ENCODE measurements at places on chromosomes 2 and 18. TPM values are rescaled to one million over a fixed set of nuclear protein-coding genes. Genes with fewer than 3 reads are reported as not detected.

DNA sequence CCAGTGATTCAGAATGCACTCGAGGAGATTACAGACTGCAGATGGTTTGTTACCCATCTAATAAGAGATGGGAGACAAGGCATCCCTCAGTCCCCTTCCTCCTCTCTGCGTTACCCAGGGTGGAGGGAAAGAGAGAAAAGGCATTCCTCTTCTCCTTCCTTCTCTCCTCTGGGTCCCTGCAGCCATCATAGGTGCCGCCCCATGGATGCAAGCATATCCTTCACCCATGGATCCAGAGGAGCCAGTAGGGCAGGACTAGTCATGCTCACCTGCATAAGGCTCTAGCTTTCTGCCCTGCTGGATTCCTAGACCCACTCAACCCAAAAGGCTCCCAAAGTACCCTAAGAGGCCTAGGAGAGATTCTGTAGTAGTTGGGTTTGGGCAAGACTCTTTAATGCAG lies 20.4 kb downstream of the CMPK2 start:
- no peak overlapping the region for H3K27ac ChIP-seq
- H3K36me3 ChIP-seq, result peaks cover 9% of the 10 kb centered on the region
- H3K27me3 ChIP-seq, result peaks cover 4% of the 10 kb centered on the region

DNA sequence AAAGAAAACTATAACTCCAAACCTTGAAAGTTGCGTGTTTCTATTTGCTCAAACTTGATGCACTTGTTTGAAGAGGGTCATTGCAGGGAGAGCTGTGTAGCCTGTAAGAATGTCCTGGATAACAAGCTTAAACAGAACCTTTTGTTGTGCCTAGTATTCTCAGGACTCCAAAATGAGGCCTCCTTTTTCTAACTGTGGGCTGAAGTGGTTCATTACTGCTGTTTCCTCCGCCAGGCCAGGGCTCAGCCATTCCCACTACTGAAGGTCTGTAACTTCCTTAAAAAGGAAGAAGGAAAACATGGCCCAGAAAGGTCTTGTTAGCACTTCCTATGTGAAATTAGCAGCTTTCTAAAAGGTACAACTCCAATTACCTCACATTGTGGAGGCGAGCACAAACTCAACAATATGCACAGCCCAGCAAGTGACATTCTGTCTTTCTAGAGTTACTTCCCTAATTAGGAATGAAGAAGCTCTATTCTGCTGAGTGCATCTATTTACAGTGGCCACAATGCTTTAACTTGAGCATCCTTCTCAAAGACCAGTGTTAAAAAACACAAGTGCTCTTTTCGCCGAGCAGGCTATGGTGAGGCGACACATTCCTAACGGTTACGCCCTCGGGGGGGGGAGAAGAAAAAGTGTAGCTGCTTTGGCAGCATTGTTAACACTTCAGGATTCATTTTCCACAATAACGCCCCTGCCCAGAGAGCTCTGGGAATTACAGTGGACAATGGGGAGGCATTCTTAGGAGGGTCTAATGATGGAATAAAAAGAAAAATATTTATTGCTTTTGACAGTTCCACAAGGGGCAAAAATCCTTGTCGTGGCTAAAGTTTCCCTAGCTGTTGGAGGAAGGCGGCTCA lies 136.9 kb upstream of the SIX3 start:
- peaks cover 54% of the 10 kb centered on the region for H3K27me3 ChIP-seq
- no peak overlapping the region for H3K4me3 ChIP-seq
- no peaks in the 10 kb centered on the region for H3K36me3 ChIP-seq
- DNase-seq, result no peak

DNA sequence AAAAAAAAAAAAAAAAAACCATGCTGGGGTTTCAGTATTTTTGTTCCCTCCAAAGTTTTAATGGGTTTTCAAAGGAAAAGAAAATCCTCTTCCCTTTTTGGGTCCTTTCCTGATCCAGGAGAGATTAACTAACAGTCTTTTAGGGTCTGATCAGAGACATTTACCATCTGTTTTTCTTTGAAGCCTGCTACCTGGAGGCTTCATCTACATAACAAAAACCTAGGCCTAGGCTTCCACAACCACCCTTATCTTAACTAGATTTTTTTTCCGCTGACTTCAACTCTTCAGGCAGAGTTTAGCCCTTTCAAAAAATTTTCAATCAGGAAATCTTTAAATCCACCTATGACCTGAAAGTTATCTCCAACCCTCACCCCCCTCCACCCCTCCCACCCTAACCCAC lies 154.7 kb downstream of the MBD2 start:
- no peaks in the 10 kb centered on the region for H3K4me1 ChIP-seq
- H3K4me3 ChIP-seq, result no peak overlapping the region
- H3K27ac ChIP-seq, result no peak overlapping the region

- peak overlapping the region; percentile 81 for H3K27ac ChIP-seq
- no peaks in the 10 kb centered on the region for H3K27me3 ChIP-seq
- no peaks in the 10 kb centered on the region for H3K36me3 ChIP-seq
- no peak for DNase-seq
- peaks cover 29% of the 10 kb centered on the region for H3K4me1 ChIP-seq
These were observed 823 bp upstream of the GORASP2 start for GRCh38 chr2:170928036-170928823.

DNA sequence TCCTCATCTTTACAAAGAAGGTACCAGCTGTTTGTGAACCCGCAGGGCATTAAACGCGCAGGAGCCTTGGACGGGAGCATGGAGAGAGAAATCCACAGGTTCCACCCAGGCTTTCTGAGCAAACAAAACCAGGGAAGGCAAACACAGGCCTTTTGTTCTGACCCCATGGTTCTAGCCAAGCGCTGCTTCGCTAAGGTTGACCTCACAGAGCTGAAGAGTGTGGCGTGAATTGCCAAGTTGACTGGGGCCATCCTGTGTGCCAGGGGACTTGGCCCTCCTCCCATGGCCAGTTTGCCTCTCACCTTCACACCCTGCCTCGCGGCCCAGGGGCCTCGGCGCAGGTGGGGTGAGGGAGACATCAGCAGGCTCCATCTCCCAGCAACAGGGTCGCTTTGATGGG lies 74.1 kb downstream of the VAPA start:
- H3K4me3 ChIP-seq, result no peak overlapping the region
- H3K36me3 ChIP-seq, result no peaks in the 10 kb centered on the region
- no peak overlapping the region for H3K27ac ChIP-seq
- DNase-seq, result no peak

Gene CHST9
- not detected for total RNA-seq

DNA sequence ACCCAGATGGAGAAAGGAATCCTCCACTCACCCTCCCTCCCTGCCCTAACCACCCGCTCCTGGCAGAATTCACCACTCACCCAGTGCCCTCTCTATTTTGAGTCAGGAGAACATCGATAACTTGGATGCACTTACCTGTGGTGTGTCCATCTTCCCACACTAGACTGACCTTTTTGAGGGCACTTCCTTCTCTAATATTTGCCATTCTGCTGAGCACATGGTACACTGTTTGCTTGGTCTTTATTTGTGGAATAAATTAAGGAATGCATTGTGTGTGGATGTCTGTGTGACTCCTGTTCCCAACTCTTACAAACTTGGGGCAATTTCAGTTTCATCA lies 133.7 kb downstream of the ACKR3 start:
- DNase-seq, result no peak
- H3K4me3 ChIP-seq, result no peak overlapping the region
- no peaks in the 10 kb centered on the region for H3K36me3 ChIP-seq
- no peaks in the 10 kb centered on the region for H3K4me1 ChIP-seq

All from CD4-positive, CD25-positive, alpha-beta regulatory T cell (primary cell).